ENCODE measurements at places on chromosomes 5 and 9.

DNA sequence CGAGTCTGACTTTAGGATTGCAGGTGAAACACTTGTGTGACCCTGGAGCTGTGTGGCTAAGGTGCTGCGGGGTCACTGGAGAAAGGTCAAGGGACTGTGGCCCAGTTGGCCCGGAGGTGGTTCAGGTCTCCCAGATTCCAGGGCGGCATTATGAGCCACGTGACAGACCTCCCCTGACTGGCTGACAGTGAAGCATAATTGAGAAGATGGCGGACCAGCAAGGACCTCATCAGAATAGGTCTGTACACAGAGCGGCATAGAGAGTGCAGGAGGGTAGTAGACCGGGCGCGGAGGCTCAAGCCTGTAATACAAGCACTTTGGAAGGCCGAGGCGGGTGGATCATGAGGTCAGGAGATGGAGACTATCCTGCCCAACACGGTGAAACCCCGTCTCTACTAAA lies 815 bp upstream of the ODF2 start:
- no peak for DNase-seq

- DNase-seq, result no peak
Measured at GRCh38 chr5:160961761-160962160, 109.8 kb upstream of the ATP10B start.

GRCh38 chr9:123341816-123342215 lies 14.2 kb upstream of the CRB2 start:
- no peak for DNase-seq

- DNase-seq, result no peak
Measured at GRCh38 chr9:84397822-84398221, 57.3 kb upstream of the SLC28A3 start.
